Non-pigmented ciliary epithelial cell (primary cell): ENCODE measurements at places on chromosomes 3 and 15.

- no peak for DNase-seq
Measured at GRCh38 chr3:130242850-130243569, 102.5 kb upstream of the COL6A5 start.

DNA sequence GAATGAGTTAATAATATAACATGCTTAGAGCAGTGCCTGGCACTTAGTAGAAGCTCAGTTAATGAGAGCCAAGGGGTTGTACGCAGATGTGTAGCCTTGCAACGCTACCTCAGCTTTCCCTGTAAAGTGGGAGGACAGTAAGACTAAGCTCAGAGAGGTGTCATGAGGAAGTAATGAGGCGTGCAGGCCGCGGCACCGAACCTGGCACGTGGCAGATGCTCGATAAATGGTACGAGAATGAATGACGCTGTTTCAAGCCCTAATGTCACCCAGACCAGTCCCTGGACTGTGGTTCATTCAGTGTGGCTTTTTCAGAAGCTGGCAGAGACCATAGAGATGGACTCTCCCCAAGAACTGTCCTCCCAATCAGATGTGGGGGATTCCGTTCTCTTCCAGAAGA, 21.2 kb downstream of the GRIP2 start:
- DNase-seq, result no peak

GRCh38 chr3:139455855-139456254, 20.5 kb downstream of the RBP2 start:
- DNase-seq, result no peak

DNA sequence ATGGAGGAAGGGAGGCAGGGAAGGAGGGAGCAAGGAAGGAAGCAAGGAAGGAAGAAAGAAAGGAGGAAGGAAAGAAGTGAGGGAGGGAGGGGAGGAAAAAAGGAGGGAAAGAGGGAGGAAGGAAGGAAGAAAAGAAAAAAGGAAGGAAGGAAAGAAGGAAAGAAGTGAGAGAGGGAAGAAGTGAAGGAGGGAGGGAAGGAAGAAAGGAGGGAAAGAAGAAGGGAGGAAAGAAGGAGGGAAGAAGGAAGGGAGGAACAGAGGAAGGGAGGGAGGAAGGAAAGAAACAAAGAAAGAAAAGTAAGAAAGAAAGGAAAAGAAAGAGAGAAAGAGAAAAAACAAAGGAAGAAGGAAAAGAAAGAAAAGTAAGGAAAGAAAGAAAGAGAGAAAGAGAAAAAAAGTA, 183.0 kb upstream of the SLC24A5 start:
- no peak for DNase-seq

DNA sequence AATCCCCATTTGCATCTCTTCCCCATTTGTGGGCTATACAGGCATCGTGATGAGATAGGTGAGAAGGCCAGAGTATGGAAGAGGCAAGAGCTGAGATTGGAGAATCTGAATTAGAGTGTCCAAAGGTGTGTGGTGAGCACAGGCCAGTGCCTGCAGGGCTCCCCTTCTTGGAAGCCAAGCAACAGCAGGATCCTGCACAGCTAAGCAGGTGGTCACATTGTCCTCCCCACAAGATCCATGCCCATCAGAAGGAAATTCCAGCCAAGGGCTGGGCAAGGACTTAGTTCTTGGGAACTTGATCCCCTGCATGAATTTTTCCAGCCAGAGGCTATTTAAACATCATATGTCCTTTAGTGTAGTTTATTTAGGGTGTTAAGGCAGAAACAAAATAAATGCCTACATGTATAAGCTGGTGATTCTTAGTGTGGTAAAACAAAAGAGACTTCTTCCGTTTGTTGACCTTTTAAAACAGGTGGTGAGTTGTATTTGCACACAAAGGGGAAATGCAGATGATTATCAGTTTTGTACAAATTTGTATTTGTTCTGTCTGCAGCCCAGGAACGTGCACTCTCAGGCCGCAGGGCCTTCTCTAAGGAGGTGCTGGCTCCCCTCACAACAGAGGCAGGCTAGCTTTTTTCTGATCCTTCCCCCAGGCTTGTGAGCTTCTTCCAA, 110.2 kb downstream of the PLCL2 start:
- no peak for DNase-seq

- peak; percentile 62 for DNase-seq
Measured at GRCh38 chr15:80967451-80967850, 22.2 kb downstream of the MESD start.

DNA sequence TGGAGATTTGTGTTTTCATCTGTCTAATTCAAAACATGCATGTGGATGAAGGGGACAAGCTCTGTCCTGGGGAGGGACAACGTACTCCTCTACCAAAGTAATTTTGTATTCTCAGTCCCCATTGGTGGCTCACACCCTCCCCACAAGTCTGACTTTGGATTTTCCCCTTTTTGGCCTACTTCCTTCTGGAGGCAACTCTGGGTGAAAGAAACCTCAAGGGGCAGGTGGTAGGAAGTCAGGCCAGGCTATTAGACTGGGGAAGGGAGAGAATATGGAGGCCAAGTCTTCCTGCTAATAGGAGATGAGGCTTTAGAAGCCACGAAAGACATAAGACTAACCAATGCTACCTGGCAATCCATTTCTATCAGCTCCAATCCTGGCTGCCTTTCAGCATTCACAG, 124.9 kb upstream of the RASGRP1 start:
- no peak for DNase-seq

GRCh38 chr3:189394599-189395121, 222.9 kb downstream of the TPRG1 start:
- DNase-seq, result no peak

DNA sequence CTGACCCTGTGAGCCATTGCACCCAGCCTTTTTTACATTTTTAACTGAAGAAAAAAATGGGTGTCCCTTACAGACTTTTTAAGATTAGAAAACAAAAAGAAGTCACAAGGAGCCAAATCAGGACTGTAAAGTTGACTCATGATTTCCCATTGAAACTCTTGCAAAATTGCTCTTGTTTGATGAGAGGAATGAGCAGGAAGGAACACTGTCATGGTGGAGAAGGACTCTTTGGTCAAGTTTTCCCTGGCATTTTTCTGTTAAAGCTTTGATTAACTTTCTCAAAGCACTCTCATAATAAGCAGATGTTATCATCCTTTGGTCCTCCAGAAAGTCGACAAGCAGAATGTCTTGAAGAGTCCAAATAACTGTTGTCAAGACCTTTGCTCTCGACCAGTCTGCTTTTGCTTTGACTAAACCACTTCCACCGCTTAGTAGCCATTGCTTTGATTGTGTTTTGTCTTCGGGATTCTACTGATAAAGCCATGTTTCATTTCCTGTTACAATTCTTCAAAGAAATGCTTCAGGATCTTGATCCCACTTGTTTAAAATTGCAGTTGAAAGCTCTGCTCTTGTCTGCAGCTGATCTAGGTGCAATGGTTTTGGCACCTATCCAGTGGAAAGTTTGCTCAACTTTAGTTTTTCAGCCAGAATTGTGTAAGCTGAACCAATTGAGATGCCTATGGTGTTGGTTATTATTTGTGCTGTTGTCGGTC, 369.4 kb downstream of the MAGI1 start:
- DNase-seq, result peak; percentile 60
